Urothelium cell line (cell line): ENCODE measurements at places on chromosomes 3 and 15.

GRCh38 chr3:55161231-55161630 lies 233.4 kb upstream of the LRTM1 start:
- DNase-seq, result no peak

DNA sequence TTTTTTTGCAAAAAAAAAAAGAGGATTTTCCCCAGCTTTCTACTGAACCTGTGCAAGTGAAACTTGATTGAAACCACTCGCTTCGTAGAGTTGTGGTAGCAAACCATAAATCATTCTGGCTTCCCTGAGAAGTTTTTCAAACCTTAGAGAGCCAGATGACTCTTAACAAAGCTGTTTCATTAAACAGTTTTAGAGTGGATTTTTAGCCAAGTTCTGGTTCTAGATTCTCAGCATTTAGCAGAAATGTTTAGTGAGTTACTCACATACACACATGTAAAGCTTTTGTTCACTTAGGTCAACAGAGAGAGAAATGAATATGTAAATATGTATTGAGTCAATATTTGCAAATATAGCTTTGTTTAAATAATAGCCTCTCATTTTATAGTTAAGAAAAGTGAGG lies 18.1 kb upstream of the CCR9 start:
- no peak for DNase-seq

DNA sequence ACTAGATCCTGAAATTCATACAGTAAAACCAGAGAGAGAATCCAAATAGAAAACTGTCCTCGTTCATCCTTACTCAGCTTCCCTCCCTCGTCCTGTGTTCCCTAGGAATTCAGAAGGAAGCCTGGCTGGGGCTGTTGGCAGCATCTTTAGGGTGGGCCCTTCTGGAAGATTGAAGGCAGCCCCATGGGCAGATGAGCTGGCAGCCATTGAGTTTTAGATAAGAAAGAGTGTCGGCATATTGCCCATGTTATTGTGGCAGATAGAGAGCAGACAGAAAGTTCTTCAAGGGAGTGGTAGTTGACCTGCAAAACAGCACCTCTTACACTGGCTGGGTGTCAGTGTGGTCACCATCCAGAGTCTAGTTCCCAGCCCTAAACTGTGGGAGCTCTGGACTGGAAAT lies 23.5 kb downstream of the TMOD2 start:
- DNase-seq, result no peak

GRCh38 chr3:17151598-17152373 lies 267.0 kb downstream of the PLCL2 start:
- no peak for DNase-seq

- no peak for DNase-seq
Measured at GRCh38 chr3:46829699-46830208, 33.5 kb downstream of the MYL3 start.

DNA sequence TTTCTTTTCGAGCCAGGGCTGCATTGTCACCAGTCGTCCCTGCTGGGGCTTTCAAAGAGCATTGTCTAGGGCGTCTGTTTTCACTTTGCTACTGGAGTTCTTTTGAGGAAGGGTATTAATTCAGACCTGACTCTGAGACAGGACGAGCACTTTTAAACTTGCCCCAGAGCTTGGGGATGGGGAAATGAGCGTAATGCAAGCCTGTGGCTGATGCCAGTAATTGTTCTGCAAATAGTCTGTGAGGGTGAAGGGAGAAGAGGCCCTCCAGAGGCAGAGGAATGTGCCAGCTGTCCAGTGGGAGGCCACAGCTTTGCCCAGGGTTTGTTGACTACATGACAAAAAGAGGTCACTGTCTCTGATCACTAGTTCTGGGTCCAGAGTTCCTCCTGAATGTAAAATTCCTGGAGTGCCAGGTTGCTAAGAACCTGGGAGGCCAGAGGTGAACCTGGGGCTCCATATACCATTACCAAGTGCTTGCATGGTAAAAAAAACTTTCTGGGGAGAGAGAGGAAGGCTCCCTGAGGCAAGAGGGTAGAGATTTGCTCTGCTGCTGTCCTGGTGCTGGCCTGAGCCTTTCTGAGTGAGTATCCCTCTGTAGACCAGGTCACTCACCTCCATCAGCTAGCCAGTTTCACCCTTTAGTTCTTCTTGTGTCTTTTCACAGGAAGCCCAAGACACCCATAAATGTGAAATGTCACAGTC lies 14.8 kb downstream of the EEFSEC start:
- DNase-seq, result no peak

DNA sequence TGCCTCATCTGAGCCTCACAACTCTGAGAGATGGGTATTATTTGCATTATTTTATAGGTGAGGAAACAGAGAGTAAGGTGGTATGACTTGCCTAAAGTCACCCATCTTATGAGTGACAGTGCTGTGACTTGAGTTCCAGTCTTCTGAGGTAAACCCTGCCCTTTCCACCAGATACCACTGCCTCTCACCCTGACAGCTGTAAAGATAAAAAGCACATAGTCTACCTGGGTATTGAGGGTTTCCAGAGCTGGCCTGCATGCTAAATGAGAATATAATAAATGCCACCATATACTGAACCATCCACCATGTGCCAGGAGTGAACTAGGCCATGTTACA lies 25.6 kb downstream of the RASGRP1 start:
- no peak for DNase-seq

DNA sequence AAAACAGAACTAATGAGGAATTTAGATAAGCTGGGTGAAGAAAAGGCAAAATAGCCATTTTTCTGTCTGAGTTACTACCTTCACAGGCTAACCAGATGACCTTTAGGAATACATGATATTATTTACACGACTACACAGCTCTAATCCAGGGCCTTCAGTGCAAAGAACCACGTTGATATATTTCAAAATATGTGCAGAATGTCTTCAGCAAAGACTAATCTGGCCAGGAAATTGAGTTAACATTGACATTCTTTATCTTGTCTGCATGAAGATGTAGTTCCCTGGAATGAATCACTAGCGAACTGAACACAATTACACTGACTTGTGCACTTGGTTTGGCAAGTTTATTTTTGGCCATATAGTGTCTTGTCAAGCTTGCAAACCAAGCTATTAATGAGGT lies 41.5 kb downstream of the PDHB start:
- DNase-seq, result no peak
